PC-9 (cell line): ENCODE measurements at places on chromosomes 4 and X.
A peak's percentile ranks its signal among the peaks of the same experiment; 100 is the strongest.

- no peak for DNase-seq
Measured at GRCh38 chr4:144090744-144091143, 49.8 kb downstream of the GYPA start.

- peak; percentile 75 for DNase-seq
Measured at GRCh38 chr4:8198906-8199593, at the start of gene SH3TC1. Gene SH3TC1, plus strand, starts transcription at chr4:8199290. Its CDS starts 5,905 bp downstream, at chr4:8205195.

- no peak for DNase-seq
Measured at GRCh38 chrX:49258749-49259124, 5.8 kb downstream of the FOXP3 start.

- DNase-seq, result no peak
Measured at GRCh38 chr4:149791851-149792250, 23.8 kb downstream of the IQCM start.

GRCh38 chr4:147388018-147388417, 92.9 kb upstream of the EDNRA start:
- DNase-seq, result no peak

DNA sequence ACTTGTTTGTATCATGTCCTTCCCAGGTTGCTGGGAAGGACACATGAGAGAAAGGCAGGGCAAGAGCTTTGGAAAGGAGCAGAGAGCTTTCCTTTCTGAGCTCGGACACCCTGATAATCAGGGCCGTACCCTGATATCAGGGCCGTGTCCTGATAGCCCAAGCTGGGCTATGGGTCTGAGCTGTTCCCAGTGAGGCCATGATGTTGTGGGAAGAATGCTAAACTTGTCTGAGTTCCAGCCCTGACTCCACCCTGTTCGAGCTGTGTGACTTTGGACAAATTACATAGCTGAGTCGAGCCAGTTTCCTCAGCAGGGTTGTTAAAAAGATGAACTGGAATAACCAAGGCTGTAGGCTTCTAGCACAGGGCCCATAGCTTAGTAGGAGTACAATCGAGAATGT, 3.3 kb upstream of the CXCR3 start:
- no peak for DNase-seq

DNA sequence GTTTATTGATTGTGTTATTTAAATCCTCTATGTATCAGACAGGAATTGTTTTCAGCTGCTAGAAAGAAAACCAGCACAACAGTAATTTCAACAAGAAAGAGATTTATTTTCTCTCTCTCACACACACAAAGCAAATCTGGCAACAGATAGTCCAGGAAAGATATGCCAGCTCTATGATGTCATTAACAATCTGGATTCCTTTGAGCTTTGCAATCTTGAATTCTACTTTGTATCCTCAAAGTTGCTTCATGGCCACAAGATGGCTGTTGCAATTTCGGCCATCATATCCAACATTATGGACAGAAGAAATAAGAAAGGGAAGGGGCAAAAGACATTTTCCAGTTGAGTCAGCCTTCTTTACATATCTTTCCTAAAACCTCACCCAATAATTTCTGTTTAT, 19.8 kb upstream of the FMR1 start:
- DNase-seq, result no peak

- DNase-seq, result no peak
Measured at GRCh38 chr4:189090174-189090814, 850.4 kb upstream of the FRG1 start.

DNA sequence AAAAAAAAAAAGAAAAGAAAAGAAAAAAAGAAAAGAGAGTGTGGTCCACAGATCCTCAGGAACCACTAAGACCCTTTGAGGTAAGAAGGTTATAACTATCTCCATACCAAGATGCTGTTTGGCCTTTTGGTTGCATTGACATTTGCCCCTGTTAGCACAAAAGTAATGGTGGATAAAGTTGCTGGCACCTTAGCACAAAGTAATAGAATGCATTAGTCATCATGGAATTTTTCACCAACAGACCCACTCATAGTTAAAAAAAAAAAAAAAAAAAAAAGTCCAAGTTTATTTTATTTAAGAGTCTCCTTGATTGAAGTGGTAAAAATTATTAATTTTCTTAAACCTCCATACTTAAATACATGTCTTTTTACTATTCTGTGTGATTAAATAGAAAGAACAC, 78.4 kb upstream of the RBPJ start:
- no peak for DNase-seq

- DNase-seq, result no peak
Measured at GRCh38 chrX:31608638-31609037, 536.8 kb upstream of the FTHL17 start.

DNA sequence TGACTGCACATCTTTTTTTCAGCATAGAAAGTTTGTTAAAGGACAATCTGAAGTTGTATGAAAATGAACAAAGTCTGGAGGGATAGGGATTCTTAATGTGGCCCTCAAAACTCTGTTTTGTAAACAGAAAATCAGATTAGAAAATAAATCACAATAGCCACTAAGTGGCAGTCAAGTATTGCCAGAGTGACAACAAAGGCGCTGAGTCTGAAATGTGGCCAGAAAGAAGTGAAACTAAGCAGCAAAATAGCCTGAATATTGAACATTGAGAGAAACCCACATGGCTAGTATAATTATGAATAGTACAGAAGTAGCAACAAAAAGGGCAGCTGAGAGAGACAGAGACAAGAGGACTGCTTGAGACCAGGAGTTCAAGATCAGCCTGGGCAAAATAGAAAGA, 81.1 kb upstream of the CT45A1 start:
- no peak for DNase-seq

DNA sequence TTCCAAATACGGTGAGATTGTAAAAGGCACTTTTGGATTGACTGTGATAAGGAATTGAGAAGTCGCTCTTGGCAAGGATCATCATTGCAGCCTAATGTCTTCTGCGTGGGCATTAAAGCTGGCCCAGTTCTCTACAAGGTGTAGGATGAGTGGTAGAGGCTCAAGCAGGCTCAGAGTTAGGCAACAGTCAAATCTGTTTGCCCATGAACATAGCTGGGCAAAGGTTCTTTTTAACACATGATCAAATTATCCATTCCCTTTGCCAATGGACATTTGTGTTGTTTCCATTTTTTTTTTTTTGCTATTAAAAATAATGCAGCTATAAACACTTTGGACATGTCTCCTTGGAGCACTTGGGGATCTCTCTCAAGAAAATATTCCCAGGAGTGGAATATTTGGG, 229.1 kb upstream of the FAT1 start:
- no peak for DNase-seq

DNA sequence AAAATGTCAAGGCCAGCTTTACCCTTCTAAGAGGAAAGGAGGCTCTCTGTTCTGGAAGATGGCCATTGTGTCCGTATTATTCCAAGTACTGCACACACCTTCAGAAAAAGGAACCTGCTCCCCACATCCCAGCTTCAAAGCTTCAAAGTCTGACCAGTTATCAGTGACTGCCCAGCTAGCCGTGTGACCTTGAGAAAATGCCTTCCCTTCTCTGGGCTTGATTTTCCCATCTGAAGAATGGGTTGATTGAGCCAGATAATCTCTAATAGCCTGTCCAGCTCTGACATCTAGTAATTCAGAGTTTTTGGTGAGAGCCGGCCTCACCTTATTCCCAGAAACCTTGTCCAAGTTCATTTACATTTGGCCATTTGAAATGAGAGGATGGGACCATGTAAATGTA, 3.0 kb downstream of the LONRF3 start:
- DNase-seq, result no peak

DNA sequence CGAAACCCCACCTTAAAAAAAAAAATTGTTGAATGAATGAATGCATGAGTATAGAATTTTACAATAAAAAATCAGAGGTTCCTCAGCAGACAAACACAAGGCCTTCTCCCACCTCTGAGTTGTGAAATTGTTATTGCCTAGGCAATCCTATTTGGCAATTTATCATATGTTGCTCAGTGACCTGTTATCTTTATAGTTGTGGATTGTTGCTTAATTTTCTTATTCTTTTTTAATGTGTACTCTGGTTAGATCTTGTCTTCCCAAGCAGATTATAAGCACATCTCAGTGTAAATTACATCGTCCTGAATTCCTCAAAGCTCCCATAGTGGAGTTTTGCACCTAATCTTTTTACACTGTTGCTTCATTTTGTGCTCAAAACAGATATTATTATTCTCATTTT, 71.9 kb downstream of the RBM47 start:
- peak; percentile 39 for DNase-seq

DNA sequence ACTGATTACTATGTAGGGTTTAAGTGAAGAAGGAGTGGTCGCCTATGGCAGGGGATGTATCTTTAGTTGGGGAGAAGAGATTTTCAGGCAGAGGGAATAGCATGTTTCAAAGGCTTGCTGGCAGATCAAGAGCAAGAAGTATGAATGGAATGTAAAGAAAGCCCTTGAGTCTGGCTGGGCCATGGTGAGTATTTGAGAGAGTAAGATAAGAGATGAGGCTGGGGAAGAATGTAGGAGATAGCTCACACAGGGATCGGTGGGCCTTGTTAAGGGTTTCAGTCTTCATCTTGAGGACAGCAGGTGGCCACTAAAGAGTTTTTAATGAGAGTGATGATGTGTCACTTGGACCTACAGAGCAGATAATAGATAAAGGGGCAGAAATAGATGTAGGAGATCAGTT, 319.1 kb upstream of the RPS6KA3 start:
- no peak for DNase-seq

DNA sequence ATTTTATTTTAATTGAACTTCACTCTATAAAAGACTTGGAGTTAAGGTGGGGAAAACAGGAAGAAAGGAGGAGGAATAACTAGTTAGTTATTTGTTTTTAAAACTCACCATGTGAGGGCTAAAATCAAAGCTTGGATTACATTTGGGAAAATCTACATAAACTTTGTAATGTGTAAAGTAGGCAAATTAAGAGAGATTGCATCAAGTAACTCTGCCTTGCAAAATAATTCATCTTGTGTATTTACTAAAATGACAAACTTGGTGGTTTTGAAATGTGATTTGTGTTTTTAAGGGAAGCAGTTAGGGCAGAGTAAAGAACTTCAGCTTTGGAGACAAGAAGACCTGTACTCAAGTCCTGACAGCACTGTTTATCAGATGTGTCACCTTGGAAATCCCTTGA, 43.3 kb upstream of the RASSF6 start:
- no peak for DNase-seq

DNA sequence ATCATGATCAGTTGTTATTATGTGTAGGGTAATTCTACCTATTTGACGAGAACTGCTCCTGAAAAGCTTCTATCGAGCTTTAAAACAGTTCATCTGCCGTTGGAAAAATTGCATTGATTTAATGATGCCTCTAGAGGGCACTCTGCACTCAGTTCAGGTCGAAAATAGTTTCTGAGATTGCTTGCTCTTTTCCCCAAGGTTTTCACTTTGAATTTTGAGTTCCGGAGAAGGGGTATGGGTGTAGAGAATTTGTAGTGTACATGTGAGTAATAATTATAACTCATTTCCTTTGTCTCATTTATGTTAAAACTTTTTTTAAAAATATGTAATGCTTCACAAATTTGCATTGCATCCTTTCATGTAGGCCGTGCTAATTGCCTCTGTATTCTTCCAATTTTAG, 28.4 kb upstream of the TNIP3 start:
- DNase-seq, result no peak

DNA sequence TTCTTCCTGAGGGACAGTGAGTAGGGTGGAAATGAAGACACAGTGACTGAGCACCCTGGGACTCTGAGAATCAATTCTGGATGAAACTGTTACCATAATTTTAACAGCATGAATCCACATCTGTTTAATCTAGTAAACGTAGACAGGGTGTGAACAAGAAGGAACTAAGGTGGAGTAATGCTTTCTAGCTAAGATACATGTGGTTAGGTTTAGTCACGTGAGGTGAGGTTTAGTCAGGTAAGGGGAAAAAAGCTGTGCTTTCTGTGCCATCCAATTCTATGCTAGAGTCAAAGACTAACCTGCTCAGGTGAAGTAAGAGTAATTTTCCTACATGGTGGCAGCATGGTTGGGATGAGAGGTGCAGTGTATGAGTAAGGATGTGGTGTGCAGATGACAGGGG, 54.0 kb upstream of the C4orf54 start:
- no peak for DNase-seq

- DNase-seq, result no peak
Measured at GRCh38 chr4:26294904-26295303, 25.9 kb upstream of the RBPJ start.

GRCh38 chr4:4981427-4981826, 37.8 kb downstream of the CYTL1 start:
- no peak for DNase-seq
